Fibroblast of skin of scalp (primary cell): ENCODE measurements at places on chromosomes 7 and 10.

DNA sequence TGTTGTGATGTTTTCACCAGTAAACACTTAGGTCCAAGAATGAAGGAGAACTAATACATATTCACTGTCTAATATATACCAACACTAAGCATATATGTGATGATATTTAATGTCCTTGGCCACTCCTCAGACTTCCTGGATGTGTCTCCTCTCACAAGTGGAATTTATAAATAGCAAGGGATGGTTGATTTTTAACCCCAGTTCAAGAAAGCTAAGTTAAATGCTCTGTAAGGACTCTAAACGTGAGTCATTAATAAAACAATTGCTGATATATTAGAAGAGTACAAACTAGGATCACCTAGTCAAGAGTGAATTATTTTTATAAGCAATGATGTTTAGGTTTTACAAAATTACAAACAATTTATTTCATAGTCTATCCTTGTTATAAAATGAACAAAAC, 355.9 kb upstream of the TMEM229A start:
- DNase-seq = no peak

GRCh38 chr10:99337901-99338300, 8.7 kb downstream of the CNNM1 start:
- no peak for DNase-seq

DNA sequence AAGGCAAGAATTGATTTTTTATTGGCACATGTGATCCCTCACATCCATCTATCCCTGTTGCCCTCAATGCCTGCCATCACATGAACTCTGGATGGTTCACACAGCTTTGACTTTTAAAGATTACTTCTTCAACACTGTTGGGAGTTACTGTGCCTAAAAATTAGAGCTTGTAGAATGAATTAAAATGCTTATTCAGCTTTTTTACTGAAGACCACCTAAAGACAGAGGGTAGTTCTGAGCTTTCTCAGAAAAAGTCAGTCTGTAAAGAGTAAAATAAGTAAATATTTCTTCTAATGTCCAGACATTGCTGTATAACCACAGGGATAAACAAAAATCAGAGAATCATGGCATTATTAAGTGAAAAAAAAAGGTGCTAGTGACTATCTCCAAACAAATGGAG, 93.3 kb upstream of the CSTF2T start:
- no peak for DNase-seq

GRCh38 chr7:1095621-1096155, 7.8 kb downstream of the GPER1 start:
- DNase-seq = peak; percentile 24

DNA sequence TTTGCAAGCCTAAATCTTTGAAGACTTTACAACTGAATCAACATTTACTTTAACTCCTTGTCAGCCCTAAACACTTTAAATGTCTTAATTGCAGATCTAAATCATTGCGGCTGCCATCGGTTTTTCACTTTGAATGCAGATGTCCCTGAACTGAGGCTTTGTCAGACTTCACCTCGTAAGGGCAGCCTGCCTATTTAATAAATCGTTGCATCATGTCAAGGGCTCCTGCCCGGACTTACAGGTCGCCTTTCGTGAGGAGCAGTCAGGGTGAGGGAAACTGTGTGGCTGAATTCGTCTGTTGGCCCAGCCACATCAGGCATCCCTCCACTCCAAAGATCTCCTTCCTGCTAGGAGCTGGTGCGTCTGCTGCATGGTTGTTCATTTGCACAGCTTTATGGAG, 368.2 kb upstream of the NPVF start:
- DNase-seq = no peak

GRCh38 chr10:95217476-95217875, 23.4 kb downstream of the ACSM6 start:
- no peak for DNase-seq

DNA sequence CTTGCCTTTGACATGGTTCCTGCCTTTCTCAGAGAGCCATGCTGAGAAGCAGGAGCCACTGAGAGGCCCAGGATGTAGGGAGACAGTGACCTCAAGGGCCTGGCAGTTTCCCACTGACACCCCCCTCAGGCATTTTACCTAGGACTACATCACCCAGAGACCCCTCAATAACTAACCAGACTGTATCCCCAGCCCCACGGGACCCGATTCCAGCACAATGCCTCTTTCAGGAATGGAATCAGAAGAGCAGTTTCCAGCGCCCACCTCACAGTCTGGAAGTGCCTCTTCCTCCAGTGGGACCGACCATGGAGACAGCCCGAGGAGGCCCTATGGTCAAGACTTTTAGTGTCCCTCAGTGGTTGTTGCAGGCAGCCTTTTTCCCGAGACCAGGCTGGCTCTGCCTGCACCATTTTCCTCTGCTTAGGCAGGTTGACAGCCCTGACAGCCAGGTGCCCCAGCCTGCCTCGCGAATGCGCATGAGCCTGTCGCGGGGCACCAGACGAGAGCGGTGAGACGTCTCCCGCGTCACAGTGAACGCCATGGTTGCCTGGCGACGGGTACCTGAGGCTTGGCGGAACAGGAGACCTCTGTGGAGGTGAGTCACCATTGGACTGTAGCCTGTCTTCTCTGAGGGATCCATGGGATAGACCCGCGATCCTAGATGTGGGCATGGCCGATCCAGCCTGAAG, 28.4 kb upstream of the ZNF273 start:
- no peak for DNase-seq

- DNase-seq = peak; percentile 13
Observed at GRCh38 chr7:40058636-40059035, 75.8 kb downstream of the MPLKIP start.

DNA sequence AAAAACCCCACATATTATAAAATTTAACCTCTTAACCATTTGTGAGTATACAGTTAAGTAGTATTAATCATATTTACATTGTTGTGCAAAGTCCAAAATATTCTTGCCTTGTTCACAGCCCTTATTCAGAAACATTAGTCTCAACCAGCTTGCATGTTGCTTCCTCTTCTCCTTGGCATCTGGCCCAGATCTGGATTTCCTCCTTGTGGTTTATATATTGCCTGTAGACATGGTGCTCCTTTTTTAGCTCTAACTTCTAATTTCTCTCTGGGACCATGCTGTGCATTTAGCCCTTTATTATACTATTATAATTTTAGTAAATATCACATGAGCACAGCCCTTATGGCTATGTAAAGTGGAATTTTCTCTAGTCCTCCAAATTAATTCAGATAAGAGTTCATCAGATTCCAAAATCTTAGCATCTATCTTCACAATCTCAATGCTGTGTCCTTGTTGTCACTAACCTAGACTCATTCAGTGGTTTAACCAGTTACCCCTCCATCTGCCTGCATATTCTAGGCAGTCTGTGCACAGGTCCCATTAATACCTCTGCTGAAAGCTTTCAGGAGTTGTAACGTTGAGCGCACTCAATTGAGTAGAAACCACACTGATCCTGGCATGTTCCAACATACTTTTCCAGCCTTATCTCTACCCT, 7.9 kb downstream of the CPED1 start:
- peak; percentile 95 for DNase-seq

- DNase-seq = peak; percentile 55
Observed at GRCh38 chr10:24209946-24210491, 1.1 kb downstream of the KIAA1217 start.

DNA sequence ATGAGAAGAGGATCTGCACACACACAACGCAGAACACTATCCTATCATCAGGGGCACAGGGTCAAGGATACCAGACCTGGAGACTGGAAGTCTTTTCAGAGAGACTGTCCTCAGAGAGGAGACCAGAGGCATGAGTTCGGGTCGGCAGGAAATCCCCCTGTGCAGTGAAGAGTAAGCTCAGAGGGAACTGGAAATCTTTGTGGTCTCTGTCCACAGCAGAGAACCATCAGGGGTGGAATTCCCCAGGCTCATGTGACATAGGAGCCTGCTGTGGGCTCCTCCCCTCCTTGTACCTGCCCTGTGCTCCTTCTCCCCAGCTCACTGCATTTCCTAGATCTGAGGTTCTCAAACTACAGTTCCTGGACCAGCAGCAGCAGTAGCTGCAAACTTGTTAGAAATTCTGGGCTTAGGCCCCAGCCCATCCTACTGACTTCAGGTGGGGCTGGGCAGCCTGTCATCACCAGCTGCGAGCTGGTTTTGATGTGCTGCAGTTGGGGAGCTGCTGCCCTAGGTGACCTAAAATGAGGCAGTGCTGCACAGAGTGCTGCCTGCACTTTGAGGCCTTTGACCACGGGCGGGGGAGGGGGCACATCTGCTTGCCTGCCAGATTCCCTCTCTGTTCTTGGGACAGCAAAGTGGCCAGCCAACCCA, 2.4 kb downstream of the ZMIZ2 start:
- no peak for DNase-seq

GRCh38 chr7:75924256-75924655, 9.3 kb downstream of the POR start:
- DNase-seq = no peak

DNA sequence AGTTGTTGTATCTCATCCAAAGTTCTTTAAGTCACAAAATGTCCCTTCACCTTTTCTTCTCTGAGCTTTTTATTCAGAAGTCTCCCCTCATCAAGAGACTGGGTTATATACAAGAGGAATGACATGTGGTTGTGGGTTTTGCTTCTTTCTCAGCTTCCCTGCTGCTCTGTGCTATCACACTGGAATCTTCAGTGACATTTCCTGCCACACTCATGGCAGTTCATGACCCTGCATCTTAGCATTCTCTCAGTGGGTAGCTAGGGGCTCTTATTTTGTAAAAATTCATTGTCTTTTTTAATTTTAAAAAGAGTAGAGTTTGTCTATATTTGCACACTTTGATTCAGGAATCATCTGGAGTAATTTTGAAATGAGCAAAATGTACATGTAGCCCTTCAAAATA, 236.9 kb upstream of the TMEM229A start:
- DNase-seq = no peak

DNA sequence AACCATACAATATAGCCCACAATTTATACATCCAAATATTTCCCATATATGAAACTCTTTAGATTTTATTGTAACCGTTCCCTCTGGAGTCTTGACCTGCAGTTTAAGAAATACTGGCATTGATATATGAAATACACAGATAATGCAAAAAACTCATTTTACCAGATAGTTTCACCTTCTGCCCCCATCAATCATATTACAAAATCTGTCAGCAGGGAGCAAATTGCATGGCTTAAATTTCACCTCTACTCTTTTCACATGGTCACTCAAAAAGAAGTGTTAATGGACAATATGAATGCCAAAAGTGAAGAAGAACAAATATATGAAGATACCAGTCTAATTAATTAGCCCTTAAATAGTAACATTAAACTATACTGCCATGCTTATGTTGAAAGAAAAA, 57.0 kb upstream of the TMEM106B start:
- DNase-seq = no peak

GRCh38 chr7:147803606-147804005, 787.0 kb upstream of the C7orf33 start:
- DNase-seq = no peak

DNA sequence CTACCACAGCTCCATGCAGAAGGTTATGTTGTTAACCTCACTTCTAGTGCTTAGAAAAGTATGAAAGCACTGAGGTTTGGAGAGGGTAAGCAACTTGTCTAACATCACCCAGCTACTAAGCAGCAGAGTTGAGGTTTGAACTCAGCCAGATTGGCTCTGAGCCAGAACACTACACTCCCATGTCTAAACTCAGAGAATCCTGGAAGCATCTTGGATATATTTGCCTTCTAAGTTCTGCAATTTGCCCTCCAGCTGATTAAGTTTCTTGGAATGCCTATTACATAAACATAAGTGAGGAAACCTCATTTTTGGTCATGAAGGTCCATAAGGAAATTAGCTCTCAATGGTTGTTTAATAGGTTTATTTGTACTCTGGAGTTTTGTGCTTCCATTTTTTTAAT, 78.1 kb upstream of the PHYHIPL start:
- DNase-seq = peak; percentile 87

- DNase-seq = no peak
Observed at GRCh38 chr10:60823324-60823723, 45.0 kb downstream of the CDK1 start.

- no peak for DNase-seq
Observed at GRCh38 chr7:70615066-70615606, 516.8 kb upstream of the GALNT17 start.

GRCh38 chr7:44767134-44767911, 18.7 kb downstream of the ZMIZ2 start:
- DNase-seq = no peak

GRCh38 chr10:69409176-69409495, 7.6 kb downstream of the TACR2 start:
- no peak for DNase-seq

DNA sequence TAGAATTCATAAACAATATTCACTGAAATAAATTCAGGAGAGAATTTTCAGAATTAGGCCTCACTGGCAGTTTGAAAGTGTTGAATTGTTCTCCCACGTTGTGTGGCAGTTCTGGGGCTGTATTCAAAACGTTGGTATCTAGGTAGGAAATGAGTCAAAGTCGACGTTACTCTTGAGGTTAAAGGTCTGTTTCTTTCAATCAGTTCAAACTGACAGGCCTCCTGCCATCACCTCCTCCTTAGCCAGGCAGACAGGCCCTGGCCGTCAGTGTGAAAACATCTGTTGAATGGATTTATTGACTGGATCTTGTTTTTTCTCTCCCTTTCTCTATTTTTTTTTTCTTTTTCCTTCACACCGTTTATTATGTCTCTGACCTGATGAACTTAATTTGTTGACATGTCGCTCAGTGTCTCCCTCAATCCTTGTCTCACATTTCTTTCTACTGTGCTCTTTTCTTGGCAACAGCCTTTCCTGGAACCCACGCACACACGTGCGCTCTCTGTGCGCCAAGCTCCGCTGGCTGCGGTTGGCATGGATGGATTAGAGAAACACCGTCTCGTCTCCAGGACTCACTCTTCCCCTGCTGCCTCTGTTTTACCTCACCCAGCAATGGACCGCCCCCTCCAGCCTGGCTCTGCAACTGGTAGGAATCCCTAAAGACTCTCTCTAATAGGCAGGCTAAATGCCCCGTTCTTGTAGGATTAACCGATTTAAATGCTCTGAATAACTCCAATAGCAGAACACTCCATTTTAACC, 231.7 kb downstream of the HDAC9 start:
- DNase-seq = no peak

GRCh38 chr10:37667736-37668135, 189.7 kb downstream of the ZNF248 start:
- no peak for DNase-seq

GRCh38 chr10:15751046-15751445, 31.3 kb upstream of the ITGA8 start:
- no peak for DNase-seq

GRCh38 chr7:600149-601035, 80.7 kb upstream of the PDGFA start:
- DNase-seq = no peak

DNA sequence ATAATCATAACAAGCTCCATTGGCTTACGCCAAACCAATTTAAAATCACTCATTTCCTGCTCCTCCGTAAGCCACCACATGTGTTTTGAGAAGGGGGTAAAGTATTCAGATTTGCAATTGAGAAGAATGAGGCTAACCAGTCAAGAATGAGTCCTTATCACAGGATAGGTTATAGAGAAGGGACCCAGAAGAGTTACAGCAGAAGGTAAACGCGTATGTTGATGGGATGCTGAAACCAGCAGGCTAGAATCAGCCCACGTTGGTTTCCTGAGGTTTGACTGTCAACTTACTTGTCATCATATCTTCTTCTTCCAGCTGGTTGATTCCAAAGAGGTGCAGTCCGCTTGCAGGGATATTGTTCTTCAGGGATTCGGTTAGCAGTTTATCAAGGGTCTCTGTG, 64.1 kb upstream of the TM9SF3 start:
- no peak for DNase-seq
